ENCODE measurements at places on chromosomes 12 and 14.

- DNase-seq, result no peak
Measured at GRCh38 chr14:65444230-65444629, 31.7 kb downstream of the FUT8 start.

DNA sequence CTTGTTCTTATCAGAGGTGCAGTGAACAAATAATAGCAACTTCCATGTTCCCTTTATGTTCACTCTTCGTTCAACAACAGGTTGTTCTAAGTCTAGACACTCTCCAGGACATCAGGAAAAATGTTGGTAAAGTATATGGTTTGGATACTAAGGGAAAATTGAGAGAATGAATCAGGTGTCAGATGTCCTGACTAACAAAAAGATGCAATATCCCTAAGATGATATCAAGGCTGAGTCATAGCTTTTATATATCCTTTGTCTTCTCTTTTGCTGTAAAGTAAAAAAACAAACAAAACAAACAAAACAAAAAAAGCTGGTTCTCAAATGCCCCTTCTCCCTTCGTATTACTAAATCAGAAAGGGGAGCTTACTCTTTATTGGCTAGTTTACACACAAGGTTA, 11.1 kb downstream of the GLIPR1L1 start:
- no peak for DNase-seq

- no peak for DNase-seq
Measured at GRCh38 chr12:117821480-117822175, 147.2 kb downstream of the KSR2 start.

DNA sequence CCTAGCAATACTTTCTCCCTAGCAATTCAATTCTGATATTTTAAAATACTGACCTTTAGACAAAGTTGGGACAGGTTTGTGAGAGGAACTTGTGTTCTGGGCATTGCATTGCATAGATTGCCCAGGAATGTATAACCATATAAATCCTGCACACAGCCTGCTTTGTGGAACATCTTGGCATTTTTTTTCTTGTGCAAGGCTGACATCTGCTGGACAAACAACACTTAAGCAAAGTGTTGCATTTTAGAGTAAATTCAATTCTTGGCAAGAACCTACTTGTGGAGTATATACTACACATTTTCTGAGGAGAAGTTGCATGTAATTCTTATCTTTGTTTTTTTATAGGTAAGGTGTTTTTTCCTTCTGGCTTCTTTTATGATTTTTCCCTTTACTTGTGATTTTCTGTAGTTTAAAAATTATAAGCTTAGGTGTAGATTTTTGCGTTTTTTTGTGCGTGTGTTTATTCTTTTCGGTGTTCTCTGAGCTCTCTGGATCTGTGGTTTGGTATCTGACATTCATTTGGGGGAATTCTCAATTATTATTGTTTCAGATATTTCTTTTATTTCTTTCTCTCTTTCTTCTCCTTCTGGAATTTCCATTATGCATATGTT, 26.4 kb downstream of the TESPA1 start:
- no peak for DNase-seq

DNA sequence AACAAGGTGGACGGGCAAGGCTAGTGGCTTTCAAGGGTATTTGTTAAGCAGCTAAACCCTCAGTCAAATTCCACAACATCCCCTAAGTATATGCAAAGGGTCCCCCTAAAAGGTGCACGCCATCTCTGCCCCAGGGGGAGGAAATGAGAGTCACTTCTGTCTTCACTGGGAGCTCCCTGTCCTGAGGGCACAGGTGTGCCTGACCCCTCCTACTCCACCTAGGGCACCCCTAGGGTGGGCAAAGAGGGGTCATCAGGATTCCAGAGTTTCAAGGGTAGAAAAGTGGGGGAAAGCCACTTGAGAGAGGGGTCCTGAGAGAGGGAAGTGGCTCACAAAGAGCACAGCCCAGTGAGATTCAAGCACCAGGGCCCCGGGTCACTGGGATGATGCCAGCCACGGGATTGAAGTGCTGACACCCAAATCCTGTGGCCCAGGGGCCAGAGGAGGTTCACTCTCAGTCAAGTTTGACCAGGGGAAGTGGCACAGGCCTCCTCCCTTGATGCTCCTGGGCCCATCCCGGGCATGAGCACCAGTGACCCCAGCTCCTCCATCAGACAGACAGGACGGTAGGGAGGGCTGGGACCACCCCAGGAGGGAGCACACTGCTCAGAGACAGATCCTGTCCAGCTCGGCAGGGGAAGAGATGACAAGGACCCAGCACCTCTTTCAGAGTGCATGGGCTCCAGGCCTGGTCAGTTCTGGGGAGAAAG, 82.3 kb upstream of the BCL11B start:
- DNase-seq, result no peak

DNA sequence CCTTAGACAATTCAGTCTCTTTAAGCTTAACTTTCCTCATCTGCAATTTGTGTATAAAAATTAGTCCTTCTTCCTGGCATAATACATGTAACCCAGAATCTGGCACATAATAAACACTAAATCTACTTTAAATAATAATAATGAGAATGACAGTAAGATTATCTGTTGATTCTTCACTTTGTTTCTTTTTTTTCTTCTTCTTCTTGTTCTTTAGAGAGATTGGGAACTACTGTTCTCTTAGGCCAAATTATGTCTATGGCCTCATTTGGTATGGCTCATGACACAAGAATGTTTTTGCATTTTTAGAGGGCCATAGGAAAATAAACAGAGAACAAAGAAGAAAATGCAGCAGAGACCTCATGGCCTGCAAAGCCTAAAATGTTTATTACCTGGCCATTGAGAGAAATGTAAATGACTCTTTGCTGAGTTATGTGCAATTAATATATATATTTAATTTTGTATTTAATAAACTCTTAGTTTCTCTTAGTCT, 275.8 kb downstream of the SLC6A15 start:
- no peak for DNase-seq

DNA sequence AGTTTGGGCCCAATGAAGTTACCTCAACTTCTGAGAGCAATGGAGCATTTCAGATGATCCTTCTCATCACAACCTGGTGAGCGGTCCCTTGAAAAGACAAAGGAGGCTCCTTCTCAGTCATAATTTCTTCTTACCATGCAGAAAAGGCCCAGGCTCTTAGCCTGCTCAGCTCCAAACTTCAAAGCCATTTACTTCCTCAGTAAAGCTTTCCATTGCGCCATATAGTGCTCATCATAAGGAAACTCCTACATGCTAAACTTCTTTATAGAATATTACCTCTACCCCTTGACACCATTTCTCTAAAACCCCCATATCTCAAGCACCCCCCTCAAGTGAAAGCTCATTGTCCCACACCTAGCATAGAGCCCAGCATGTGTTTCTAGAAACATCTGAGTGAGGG, 127.1 kb downstream of the GTF2A1 start:
- no peak for DNase-seq

GRCh38 chr14:69055999-69056788, 77.1 kb upstream of the ACTN1 start:
- no peak for DNase-seq

Data from stimulated activated CD4-positive, alpha-beta T cell treated with anti-CD3 and anti-CD28 coated beads, Interleukin-1b, Interleukin-23, amount 100 ng/mL, for 1 hour (primary cell).